ENCODE measurements at places on chromosomes 1 and 21.

GRCh38 chr1:59427155-59427554, 130.3 kb downstream of the FGGY start:
- DNase-seq, result peak; percentile 70

GRCh38 chr1:244730153-244730933, 77.4 kb downstream of the DESI2 start:
- DNase-seq, result peak; percentile 61

DNA sequence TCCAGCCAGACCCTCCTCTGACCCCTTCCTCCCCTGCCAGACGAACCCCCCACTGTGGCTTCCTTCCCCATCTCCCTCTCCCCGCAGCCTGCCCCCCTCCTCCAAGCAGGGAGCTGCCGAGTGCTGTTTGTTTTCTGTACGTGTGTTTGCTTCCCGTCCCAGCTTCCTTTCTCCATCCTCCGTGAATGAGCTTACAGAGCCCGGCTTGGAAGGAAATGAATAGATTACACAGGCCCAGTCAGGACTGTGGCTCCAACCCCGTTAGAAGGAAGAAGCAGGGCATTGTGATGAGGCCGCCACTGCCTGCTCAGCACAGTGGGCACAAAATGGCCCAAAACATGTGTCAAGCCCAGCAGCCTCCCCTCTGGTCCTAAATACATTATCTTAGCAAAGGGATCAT, 123.2 kb downstream of the IGSF21 start:
- DNase-seq, result no peak

DNA sequence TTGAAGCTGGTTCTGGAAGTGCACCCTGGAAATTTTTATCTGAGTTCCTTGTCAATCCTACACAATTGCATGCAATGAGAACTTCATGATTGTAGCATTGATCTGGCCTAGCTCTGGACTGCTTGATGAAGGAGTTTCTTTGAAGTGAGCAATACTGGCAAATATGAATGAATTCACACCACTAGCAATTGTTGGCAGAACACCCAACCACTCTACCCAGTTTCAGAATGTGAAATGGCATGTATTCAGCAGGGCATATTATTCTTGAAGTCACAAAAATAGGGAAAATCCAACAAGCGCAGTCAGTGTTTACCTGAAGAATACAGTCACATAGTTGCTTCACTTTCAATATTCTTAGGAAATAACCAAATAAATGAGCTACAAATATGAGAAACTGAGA, 57.3 kb downstream of the RGS5 start:
- DNase-seq, result no peak

- DNase-seq, result peak; percentile 50
Observed at GRCh38 chr21:46457801-46458314, 833 bp upstream of the DIP2A start.

- no peak for DNase-seq
Observed at GRCh38 chr1:44587796-44588460, 86.4 kb downstream of the TMEM53 start.

GRCh38 chr1:232509570-232509969, 120.4 kb downstream of the SIPA1L2 start:
- DNase-seq, result no peak

DNA sequence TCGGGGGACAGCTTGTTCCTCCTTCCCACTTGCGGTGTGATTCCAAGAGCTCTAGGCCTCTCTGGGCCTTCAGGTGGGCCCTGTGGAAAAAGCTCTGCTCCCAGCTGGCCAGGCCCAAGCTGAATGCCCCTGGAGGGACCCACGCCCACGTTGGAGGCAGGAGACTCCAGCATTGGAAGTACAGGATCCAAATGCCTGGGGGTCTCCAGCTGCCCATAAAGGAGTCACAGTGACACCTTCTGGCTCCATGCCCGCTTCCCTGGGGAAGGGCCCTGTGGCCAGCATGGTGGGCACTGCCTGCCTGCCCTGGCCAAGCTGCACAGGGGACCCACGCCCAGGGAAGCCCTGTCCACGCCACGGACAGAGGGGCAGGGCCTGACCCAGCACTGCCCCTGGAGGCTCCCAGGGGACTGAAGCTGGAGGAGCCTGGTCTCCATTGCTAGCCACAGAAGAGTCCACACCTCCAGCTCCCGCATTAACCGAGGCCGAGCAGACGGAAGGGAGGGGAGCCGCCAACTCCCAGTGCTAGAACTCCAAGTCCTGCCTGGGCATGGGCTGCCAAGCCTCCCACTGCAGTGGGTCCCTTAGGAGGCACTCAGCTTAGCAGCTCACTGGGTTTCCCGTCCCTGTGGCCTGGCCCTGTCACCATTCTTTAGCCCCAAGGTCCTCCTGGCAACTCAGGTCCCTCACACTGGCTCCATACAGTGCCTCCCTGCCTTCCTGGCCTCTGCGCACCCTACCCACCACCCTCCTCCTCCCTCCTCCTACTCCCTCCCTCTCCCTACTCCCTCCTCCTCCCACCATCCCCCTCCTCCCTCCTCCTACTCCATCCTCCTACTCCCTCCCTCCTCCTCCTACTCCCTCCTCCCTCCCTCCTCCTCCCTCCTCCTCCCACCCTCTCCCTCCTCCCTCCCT, 41.9 kb downstream of the WNT9A start:
- DNase-seq, result no peak

GRCh38 chr1:33182896-33183295, 1.1 kb upstream of the TRIM62 start:
- no peak for DNase-seq

- no peak for DNase-seq
Observed at GRCh38 chr1:226786550-226786949, 47.5 kb upstream of the ITPKB start.

DNA sequence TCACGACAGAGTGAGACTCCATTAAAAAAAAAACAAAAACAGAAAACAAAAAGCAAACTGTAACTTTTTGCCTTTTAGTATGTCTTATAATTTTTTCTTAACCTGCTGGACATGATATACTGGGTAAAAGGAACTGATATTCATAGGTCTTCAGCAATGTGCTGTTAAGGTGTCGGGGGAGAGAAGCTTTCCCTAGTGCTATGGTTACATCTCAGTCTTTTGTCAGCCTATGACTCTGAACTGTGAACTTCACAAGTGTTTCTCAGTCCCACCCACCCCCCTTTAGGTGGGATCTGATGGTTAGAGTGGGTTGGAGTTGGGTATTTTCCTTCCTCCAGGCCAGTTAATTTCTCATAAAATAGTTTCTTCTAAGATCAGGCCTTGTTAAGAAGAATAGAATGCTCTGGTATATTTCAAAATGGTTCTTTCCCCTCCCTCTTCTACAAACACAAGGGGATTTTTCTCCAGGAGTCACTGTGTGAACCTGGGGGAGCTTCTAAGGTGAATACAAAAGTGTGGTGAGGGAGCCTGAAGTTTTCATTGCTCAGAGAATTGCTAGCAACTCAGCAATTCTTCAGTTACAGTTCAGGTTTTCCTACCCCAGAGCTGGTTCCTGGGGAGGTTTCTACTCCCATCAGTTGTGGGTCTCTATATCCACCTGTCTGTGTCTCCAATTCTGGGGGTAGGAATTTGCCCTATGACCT, 16.1 kb upstream of the EDARADD start:
- no peak for DNase-seq

GRCh38 chr1:236228411-236228810, 53.3 kb downstream of the ERO1B start:
- no peak for DNase-seq

GRCh38 chr21:43297989-43298388, 128.9 kb downstream of the SIK1 start:
- no peak for DNase-seq

DNA sequence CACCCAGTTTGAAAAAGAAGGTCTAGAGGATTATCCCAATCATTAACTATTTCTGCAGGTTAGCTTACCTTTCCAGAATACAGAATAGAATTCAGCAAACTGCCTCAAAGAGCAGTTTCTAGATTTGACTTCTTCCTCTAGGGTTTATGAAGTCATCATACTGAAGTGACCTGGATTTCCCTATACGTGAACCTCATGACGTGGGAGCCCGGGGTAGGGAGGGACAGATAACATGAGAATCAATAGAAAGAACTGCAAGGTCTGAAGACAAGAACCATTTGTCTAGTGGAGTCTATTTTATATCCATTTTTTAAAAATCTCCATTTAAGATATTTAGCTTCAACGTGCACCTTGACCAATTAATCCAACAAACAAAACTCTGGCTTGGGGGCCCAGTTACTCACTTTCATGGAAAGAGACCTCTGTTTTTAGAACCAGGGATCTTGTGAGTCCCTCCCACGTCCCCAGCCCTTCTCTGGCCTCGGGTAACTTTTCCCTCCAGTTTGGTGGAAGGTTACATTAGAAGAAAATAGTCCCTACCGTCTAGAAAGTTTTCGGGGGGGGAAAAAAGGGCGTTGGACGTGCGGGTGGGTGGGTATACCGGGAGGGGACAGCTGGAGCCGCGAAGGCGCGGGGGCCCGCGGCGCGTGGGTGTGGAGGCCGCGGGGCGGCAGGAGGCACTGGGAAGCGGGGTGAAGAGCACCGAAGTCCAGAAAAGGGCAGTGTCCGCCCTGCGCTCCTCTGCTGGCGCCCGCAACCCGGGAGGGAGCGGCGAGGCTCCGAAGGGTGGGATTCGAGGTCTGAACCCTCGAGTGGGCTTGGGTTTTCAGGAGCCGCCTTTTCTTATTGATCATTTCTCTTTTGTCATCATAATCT, 13.8 kb upstream of the POGZ start:
- peak; percentile 31 for DNase-seq

- no peak for DNase-seq
Observed at GRCh38 chr1:226332947-226333346, 24.0 kb upstream of the LIN9 start.

DNA sequence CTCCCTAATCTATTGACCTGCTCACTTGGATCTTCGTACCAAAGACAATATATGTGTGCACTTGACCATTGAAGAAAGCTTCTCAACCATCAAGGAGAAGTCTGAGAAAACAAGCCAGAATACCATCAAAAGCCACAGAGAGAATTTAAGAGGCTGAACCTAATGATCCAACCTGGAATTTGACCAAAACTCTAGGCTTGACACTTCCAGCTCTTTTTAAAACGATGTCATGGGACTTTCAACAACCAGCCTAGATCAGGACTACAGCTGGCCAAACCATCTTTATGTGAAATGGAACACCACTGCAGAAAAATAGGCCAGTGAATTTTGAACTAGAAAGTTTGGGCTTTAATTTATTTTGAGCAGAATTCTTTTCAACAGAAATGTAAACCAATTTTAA, 444.4 kb downstream of the LTN1 start:
- peak; percentile 79 for DNase-seq

GRCh38 chr1:182301026-182301436, 90.6 kb downstream of the GLUL start:
- no peak for DNase-seq

DNA sequence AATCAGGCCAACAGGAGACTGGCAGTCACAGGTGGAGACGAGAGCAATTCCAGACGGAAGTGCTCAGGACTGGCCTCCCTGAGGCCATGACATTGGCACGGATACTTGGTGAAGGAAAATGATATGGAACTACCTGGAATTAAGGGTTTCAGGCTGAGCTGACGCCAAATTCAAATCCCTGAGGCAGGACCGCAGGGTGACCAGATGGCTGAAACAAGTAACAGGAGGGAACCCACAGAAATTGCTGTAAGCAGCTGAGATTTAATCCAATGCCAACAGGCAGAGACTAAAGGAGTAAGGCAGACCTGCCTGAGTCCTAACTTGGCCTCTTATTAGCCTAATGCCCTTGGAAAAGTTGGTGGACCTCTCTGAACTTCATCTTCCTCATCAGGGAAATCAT, 76.2 kb downstream of the ERG start:
- no peak for DNase-seq

Measured in EH (cell line).